LHCN-M2 (cell line): ENCODE measurements at places on chromosomes 3 and 15. TPM values are rescaled to one million over a fixed set of nuclear protein-coding genes. Genes with fewer than 3 reads are reported as not detected.
A peak's percentile ranks its signal among the peaks of the same experiment; 100 is the strongest.

- DNase-seq, result no peak
These were observed 53.3 kb downstream of the SLC7A14 start for GRCh38 chr3:170532573-170532972.

GRCh38 chr3:127908202-127908601, 6.8 kb upstream of the KBTBD12 start:
- no peak for DNase-seq

DNA sequence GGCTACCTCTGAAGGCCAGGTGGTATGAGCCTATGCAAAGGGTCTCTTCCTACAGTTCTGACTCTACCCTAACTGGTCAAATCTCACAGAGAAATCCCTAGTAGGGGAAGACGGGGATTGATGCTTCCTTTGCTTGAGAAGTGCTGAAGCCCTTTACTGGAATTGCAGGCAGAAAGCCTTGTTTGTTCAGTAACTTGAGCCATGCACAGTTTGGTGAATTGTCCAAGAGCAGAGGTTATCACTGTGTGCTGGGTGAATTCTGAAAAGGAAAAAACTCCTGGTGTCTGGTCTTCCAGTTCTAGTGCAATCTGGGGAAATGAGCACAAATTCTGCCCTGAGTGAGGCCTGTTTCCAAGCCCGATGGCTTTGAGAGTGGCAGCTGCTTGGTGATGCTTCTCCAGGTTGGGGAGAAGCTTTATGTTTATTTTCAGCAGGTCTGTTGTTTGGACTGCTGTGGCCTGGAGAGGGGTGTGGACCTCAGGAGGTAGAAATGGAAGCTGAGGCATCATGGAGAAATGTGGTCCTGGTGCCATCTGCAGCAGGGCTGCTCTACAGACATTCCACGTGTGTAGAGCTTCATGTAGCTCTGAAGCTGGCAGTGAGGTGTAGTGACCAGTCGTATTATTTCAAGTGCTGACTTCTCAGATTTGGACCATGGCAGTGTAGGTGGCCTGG, 60.9 kb downstream of the ARNT2 start:
- DNase-seq, result peak; percentile 57

- no peak for DNase-seq
These were observed 3.3 kb downstream of the FAM43A start for GRCh38 chr3:194688946-194689345.

DNA sequence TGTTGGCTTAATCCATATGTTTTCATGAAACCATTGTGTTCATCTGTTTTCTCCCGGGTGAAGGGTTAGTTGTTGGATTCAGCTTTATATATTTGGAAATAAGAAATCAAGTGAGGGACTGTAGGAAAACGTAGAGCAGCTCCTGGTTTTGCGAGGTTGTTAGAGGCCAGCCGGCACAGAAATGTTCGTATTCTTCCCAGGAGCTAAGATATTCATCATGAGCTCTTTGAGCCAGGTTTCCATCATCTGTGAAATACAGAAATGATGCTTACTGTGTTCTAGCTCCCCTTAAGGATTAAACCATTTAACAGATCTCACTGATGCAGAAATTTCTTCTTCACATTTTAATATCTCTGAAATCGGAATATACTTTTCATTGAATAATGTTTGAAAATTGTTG, 235.5 kb downstream of the PTPRG start:
- DNase-seq, result no peak

GRCh38 chr3:114231616-114232015, 5.8 kb downstream of the ZNF80 start:
- DNase-seq, result no peak

DNA sequence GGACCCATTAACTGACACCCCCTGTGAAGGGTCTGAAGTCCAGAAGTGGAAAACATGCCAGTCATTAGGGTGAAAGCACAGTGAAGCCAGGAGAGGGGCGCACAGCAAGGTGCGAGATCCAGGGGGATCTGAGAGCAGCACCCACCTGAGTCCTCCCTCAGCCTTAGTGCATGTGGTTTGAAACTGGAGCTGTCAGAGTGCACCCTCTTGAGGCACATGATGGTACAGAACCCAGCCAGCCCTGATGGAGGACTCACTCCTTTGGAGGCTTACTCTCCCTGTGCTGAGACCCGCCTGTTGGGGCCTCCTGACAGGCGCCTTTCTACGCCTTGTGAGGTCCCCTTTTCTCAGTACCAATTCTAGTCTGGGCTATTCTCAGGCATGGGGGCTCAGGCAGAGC, 77.8 kb downstream of the IL20RB start:
- peak; percentile 12 for DNase-seq

DNA sequence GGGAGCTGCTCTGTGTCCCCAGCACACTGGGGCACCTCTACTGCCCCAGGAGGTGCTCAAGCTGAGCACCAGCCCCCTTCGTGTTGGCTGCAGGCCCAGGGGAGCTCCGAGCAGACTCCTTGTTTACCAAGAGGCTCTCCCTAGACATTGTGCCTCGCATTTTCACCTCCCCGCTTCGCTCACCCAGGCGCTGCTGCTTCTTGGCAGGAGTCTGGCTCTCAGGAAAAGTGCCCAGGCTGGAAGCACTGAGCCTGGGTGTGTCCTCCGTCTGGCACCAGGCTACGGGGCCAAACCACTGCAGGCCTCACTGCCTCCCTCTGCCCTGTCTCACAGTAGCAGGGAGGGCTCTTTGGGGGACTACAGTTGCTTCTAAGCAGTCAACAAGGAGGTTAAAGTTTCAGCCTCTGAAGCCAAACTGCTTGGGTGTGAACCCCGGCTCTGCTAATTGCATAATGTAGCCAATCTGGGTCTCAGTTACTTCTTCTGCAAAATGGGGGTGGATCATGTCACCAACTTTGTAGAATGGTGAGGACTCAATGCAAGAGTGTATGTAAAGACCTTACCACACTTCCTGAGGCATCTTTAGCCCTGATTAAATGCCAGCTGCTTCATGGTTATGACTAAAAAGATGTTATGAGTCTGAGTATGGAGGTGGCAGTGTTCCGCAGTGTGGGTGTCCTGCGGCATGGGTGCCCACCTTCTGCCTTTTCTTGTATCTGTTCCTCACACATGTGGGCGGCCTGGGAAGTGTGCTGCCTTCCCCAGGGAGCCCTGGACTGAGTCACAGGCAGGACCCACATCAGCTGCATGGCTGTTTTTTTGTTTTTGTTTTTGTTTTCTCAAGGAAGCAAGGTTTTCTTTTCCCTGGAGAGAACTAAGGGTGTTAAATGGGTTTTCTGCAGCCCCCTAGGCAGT, 88.9 kb downstream of the CLSTN2 start:
- DNase-seq, result no peak

DNA sequence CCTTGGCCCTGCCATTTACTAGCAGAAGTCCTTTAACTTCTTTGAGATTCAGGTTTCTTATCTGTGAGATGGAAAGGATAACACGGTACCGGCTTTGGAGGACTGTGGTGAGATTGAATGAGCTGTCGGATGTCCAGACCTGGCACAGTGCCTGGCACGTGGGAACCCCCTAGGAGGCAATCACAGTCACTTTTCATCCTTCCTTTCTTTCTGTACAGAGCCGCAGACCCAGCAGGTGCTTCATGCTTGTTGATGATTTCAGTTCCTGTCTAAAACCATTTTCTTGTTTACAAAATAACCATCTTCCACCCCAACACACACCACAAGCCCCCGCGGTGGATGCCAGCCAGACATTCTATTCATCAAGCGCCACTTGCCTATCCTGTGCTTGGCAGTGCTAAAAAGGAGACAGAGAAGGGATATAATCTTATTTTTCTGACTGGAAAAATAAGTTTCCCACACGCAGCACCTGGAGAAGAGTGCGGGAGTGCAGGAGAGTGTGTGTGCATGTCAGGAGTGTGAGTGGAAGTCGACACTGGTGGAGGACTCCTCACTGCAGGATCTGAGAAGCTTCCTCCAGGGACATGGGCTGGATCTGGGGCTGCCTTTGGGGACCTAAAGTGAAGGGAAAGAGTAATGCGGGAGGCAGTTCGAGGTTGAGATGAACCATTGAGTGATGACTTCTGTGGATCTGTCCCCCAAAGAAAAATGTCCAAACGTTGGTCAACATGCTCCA, 85.7 kb downstream of the ST6GAL1 start:
- no peak for DNase-seq

GRCh38 chr3:4978966-4979427, 240 bp upstream of the BHLHE40 start:
- DNase-seq, result peak; percentile 97

GRCh38 chr15:60529332-60529731, 50.4 kb upstream of the ICE2 start:
- no peak for DNase-seq

- no peak for DNase-seq
These were observed 143.1 kb downstream of the MYLK start for GRCh38 chr3:123741041-123741511.

DNA sequence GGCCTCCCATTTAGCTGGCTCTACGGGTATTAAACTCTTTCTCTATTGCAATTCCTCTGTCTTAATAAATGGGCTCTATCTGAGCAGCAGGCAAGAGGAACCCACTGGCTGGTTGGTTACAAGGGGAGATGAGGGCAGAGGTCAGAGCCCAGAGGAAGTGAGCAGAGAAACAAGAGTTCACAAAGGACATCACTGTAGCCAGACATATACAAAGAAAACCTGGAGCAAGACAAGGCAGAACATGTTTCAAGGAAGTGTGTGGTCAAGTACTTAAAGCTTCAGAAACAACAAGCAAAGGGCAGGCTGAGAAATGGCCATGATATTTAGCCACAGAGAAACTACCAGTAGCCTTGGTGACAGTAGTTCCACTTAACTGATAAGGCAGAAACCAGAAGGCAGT, 24.3 kb downstream of the SUSD5 start:
- no peak for DNase-seq

DNA sequence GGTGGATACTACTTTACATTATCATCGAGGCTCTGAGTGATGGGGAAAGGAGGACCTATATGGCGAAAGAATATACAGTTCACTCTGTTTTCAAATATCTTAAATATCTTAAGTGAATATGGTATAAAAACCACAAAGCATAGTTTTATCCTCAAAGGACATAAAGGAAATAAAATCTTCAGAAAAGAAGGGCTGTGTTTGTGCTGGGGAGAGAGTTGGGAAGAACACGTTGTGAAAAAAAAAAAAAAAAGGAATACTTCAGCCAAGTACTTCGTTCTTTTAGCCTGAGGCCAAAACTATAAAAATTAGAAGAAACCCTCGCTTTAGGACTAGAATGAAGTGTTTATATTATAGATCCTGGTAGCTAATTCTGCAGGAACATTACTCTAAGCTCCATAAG, 10.2 kb upstream of the TMEM212 start:
- DNase-seq, result no peak

- DNase-seq, result peak; percentile 42
These were observed 153.1 kb downstream of the VGLL3 start for GRCh38 chr3:86837871-86838270.

DNA sequence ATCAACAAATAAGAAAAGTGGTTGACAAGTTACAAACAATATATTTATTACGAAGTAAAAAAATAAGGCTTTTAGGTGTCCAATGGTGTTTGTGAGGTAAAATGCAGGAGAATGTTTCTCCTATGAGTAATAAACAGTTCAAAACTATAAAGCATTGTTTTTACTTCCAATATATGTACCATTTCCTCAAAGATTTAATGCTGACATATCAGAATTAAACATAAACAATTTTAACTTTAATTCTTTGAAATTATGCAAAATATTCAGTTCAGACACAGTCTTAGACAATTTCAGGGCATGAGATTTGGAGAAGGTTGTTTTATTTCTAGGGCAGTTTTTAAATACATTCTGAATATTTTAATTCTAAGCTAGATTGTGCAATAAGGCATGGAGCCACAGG, 602.5 kb upstream of the DPPA4 start:
- DNase-seq, result no peak

DNA sequence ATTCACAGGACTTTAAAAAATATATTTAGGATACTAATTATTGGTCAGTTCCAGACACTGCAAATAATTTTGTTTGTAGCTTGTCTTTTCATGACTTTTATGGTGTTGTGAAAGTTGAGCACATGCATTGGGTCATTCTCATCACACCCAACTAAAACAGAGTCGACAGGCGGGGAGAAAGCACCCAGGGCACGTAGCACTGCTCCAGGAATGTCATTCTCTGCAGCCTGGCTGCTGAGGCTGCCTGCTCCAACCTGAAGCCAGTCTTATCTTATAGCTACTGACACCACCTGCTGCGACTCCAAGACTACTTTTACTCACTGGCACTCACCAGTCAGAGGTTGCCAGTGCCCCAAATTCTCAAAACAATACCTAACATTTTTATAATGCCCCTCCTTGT, 56.9 kb downstream of the ACAD9 start:
- DNase-seq, result no peak

DNA sequence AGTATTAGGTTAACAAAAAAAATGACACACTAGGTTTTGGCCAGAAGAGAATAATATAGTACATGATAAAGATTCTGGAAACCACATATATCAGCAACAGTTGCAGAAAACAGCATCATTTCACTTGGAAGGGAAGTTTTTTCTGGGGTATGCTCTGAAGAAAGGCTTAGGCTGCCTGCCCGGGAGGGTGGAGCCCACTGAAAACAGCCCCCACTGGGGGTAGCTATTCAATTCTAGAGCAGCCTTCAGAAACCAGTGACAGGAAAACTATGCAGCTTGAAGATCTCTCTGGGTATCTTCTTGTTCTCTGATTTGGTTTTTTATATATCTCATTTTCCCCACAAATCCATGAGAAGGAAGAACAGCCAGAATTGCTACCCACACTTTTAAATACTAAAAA, 43.2 kb downstream of the ZMAT3 start:
- DNase-seq, result no peak

DNA sequence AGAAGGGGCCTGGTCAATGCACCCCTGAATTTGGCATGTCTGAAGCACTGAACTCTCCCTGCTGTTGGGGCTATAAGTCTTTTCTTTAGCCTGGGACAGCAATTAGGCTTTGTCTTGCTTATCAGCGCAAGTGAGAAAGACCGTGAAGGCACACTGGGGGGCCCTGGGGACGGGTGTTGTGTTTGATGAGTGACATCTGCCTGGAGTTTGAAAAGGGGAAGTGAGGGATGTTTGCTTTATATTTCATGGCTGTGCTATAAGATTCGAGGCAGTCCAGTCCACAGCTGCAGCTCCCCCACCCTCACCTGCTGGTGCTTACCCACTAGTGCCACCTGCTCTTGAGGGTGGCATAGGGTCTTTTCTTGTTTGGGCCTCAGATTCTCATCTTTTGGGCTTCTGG, 44.8 kb downstream of the CEMIP start:
- no peak for DNase-seq

GRCh38 chr3:97720417-97720816, 44.1 kb upstream of the ARL6 start:
- DNase-seq, result peak; percentile 11

- DNase-seq, result no peak
These were observed 191.9 kb upstream of the LINGO1 start for GRCh38 chr15:77824361-77825251.

DNA sequence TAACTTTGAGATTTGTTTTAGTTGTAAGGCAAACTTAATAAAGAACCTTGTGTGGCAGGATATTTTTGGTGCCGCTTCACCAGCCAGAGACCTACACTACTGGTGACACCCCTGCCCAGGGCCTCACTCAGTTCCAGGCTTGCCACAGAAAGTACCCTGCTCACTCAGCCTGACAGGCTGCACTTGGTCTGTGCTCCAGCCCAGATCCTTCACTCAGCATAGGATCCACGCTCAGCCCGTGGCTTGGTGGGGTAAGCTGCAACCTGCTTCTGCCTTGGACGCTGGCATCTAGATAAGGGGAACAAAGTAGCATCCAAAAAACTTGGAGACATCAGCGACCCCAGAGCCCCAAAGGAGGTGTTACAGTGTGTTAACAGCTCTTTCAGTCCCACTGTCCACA, 825.5 kb downstream of the EPHA3 start:
- no peak for DNase-seq

The BCHE gene
- total RNA-seq, result 0.19 and 0.29 TPM in 2 replicates

The TLR9 gene
- under 0.01 TPM in 1 of 2 replicates, not detected in the other for total RNA-seq

The GOLGA8T gene
- not detected in 2 replicates for total RNA-seq

The CHRFAM7A gene
- 2.2 and 4.6 TPM in 2 replicates for total RNA-seq

The TTLL13 gene
- not detected in 2 replicates for total RNA-seq

The CA12 gene
- 4.9 and 5.2 TPM in 2 replicates for total RNA-seq
